ENCODE measurements at places on chromosomes 7 and 10. TPM values are rescaled to one million over a fixed set of nuclear protein-coding genes. Genes with fewer than 3 reads are reported as not detected.

Gene SCART1
- 0.10 TPM for total RNA-seq

Gene MSMB
- total RNA-seq, result not detected

Gene WDFY4
- total RNA-seq, result not detected

Gene AKR1D1
- total RNA-seq, result not detected

Gene GJD4
- not detected for total RNA-seq
